ENCODE measurements at places on chromosomes 3 and 15.

GRCh38 chr3:177776661-177777101 lies 579.4 kb upstream of the TBL1XR1 start:
- no peak for DNase-seq

DNA sequence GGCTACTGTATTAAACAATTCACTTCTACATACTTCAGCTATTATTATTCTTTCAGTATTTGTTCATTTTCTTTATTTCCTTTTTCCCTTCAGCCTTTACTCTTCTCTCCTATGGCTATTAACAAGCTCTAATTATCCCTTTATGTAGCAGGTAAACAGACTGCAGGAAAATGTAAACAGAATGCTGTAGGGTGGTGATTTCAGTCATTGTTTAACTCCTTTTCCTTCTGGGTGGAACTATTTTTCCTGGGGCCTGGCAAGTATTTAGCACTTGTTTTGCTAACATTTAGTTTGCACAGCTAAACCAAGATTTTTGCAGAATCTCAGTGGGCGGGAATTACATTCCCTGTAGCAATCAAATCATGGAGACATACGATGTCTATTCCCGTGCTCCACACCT lies 14.4 kb downstream of the RARB start:
- DNase-seq: no peak

DNA sequence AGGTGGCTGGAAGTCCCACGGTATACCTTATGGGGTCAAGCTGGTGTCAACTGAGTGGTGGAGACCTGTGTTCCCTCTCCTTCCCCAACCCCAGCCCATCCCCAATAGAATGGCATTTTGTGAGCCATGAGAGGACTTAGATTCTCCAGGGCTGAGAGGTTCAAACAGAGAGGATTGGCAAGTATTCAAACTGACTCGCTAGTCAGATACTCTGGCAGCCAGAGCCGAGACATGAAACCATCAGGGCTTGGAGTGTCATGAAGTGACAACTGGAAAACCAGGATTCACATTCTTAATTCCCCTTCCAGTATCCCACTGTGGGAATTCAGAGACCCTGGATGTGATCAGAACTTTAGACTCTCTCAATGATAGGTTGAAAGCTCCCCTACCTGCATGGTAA lies 159.4 kb upstream of the SNTN start:
- DNase-seq: no peak

DNA sequence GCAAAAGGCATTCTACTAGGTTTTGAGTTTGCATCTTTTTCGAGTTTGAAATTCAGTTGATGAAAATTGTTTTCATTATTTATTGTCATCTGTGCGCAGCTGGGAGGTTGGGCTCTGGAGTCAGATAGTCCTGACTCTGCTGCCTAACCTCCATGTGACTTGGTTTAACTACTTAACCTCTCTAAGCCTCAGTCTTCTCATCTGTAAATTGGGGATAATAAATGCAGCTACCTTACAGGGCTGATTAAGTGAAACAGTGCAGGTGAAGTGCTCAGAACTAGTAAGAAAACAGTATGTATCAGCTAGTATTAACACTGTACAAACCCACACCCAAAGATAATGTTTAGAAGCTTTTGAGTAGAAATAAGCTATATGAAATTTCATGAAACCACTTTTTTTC lies 14.1 kb upstream of the UBE2E1 start:
- DNase-seq: no peak

- no peak for DNase-seq
Measured at GRCh38 chr3:129598000-129598381, 8.5 kb downstream of the PLXND1 start.

DNA sequence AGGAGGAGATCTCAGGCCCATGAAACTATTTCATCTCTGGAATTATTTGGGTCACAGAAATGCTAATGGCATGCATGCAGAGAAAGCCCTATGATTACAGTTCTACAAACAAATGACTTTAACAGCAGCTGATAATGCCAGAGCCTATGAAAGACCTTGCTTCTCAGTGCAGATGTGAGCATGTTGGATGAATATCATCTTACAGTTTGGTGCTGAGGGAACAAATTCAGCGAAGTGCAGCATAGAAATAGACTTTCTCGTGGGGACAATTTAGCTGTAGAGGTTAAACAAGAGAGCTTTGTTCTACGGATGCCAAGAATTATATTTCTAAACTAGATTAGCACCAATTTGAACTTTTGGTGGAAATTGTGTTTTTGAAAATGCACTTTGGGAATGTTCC lies 27.7 kb downstream of the PTX3 start:
- DNase-seq: no peak

- DNase-seq: no peak
Measured at GRCh38 chr3:22795917-22796316, 407.2 kb upstream of the UBE2E2 start.

GRCh38 chr3:72485641-72486040 lies 362.6 kb downstream of the SHQ1 start:
- DNase-seq: no peak

- DNase-seq: no peak
Measured at GRCh38 chr3:195247086-195247862, 23.7 kb downstream of the XXYLT1 start.

GRCh38 chr15:57149196-57149595 lies 227.1 kb upstream of the CGNL1 start:
- DNase-seq: no peak

- DNase-seq: peak; percentile 31
Measured at GRCh38 chr3:140863580-140864009, 78.0 kb upstream of the SLC25A36 start.

- no peak for DNase-seq
Measured at GRCh38 chr3:43294975-43295374, 8.6 kb downstream of the SNRK start.

GRCh38 chr3:12911881-12912415 lies 70.6 kb upstream of the RPL32 start:
- DNase-seq: no peak

- no peak for DNase-seq
Measured at GRCh38 chr3:197465996-197466549, 89.7 kb downstream of the BDH1 start.

- no peak for DNase-seq
Measured at GRCh38 chr3:44890852-44891251, 16.4 kb downstream of the TGM4 start.

DNA sequence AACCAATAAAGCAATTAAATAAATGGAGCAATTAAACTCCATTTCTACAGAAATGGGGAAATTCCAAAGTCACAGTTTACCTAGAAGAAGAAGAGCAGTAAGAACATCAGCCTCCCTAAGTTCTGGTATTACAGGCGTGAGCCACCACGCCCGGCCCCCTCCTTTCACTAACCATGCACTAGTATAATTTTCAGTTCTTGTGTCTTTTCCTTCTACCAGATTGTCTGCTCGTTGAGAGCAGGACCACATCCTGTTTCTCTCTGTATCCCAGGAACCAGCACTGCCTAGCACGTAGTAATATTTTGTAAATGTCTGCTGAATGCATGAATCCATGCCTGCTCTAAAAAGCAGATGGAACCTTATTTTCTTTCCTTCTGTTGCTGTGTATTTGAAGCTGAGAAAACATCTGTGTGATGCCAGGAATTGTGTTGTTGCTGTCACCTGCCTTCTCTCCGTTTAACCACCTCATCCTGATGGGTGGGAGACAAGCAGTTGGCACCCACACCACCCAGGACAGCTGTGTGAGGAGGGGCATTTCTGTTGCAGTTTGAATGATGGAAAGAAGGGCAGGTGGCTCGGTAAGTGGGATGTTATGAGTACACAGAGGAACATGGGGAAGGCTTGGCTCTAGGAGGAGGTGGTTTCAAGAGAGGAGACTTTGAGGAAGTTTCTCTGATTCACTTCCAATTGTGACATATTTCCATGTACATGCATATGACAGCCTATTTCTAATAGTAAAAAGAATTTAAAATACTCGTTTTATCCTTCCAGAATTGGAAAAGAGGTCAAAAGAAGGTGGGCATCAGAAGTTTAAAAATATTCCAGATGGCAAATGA lies 30.1 kb downstream of the PXYLP1 start:
- no peak for DNase-seq

DNA sequence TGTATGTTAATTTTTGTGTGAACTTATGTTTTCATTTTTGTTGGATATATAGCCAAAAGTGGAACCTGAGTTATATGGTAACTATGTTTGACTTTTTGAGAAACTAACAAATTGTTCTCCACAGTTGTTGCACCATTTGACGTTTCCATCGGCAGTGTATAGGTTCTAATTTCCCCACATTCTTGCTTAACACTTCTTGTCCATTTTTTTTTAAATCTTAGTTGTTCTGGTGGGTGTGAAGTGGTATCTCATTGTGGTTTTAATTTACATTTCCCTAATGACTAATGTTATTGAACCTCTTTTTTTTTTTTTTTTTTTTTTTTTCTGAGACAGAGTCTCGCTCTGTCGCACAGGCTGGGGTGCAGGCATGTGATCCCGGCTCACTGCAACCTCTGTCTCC lies 8.0 kb downstream of the NISCH start:
- DNase-seq: no peak

DNA sequence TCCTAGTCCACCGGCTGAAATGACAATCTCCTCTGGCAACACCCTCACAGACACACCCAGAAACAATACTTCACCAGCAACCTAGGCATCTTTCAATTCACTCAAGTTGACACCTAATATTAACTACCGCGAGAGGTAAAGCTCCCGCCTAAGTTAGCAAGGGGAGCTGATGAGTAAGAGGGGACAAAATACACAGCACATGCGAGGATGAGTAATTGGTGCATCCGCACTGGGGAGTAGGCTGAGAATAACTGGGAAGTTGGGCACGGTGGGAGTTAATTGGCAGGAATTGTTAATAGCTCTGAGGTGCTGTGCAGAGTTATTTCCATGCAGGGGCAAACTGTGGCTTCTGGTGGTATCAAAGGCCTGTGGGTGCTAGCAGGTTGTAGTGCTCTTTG lies 14.5 kb upstream of the PLD1 start:
- no peak for DNase-seq

- no peak for DNase-seq
Measured at GRCh38 chr15:55917881-55918296, 75.5 kb downstream of the NEDD4 start.

DNA sequence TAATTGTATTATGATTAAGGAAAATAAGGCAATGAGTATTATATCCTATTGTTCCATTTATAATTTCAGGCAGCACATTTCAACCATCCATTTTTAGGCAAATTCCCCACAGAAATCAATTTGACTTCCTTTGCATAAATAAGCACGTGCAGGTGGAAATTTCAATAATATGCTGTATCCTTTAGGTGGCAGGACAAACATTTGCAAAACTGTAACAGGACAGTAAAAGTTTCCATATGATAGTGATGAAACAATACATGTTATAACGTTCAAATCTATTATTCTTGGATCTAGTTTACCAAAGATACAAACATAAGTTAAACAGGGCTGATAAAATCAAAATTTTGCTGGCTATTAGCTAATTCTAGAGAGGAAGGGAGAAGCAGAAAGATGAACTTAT lies 8.5 kb downstream of the UACA start:
- no peak for DNase-seq

DNA sequence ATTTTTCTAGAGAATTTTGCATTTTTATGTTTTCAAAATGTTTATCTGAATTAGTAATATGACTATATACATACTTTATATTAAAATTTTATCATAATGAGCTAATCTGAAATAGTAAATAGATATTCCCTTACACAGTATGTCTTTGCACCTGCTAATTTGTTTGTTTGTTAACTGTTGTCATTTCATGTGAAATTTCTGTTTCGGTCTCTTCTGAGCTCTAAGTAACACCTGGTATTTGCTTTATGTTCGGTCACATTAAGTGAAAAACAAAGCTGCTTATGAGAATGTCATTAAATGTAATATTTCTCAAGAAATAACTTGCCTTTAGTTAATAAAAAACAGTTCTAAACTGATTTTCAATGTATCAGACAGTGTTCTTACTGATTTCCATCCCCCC lies 61.1 kb downstream of the FNDC3B start:
- DNase-seq: peak; percentile 34

DNA sequence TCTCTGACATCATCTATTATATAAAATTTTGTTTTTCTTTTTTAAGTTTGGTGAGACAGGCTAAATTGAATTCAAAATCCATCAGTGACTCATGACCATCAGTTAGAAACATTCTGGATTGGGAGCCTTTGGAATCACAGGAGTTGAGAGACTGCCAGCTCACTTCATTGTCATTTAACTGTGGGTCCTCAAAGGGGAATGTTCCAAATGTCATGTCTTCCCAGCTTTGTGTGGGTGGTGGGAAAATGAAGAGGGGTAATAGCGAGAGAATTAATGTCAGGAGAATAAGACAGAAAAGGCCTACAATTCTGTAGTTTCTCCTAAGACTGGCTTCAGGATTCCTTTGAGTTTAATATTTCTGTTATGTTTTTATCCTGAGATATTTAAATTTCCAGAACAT lies 1051.9 kb downstream of the FHIT start:
- DNase-seq: no peak

GRCh38 chr3:190695994-190696393 lies 166.5 kb downstream of the GMNC start:
- DNase-seq: no peak

DNA sequence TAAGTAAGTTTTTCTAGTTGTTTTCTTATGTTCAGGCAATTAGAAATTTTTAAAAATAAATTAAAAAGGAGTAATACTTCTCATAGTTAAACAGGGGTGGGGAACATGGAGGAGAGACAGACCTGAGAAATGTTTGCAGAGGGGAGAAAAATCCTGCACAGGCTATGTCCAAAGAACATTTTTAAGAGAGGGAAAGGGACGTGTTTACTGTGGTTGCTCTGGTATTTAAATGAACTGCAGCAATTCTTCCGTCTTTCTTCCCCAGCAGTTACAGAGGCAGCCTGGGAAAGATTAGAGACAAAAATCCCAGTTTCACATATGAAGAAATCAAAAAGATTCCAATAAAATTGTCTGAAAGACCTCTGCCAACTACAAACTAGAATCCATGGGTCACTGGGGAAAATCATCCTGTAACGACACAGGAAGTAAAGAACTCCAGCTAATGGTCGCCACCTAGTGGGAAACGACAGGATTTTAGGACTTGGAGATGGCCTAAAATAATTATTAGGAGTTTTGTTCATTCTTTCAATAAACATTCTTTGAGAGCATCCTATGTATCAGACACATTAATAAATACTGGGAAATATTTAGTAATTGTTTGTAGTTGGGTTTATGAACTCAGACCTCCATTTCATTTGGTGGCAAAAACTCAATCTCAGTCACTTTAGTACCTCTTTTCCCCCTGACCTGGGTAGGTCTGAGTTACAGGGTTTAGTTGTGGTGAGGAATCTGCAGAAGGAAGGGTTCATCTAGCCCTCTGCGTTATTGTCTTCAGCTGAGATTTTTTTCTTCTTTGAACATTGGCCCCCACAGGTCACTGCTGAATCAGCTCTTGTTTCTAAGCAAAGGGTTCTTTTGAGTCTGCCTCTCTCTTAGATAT lies 69.9 kb upstream of the GOLIM4 start:
- DNase-seq: peak; percentile 59
